ENCODE measurements at places on chromosomes 11 and 22.

GRCh38 chr11:95228081-95228749 is 2.8 kb downstream of the SESN3 start:
- no peak for DNase-seq

- no peak for DNase-seq
Measured at GRCh38 chr11:64120951-64121569, 44.9 kb downstream of the MACROD1 start.

DNA sequence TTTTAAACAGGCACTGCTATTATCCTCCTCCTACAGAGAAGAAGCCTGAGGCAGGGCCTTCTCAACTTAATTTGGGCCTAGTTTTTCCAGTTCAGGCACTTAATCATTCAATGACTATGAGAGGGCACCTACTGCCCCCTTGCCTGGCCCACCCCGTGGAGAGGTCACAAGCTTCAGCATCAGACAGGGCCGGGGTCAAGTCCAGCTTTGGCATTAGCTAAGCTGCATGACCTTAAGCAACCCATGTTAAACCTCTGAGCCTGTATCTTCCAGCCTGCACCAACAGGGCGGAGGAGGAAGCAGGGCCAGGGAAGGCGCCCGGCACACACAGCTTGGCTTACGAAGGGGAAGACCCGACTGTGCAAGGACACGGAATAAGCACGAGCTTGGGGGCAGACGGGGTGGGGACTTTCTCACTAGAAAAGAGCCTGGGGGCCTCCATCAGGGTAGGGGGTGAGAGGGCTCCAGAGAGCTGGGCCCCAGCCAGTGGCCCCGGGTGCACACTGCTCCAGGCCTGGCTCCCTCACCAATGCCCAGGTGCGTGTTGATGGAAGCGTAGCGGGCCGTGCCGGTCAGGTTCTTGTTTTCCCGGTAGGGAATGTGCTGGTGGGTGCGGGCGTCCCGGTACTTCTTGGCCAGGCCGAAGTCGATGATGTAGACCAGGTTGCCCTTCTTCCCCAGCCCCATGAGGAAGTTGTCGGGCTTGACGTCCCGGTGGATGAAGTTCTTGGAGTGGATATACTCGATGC is 16.9 kb downstream of the CSNK1E start:
- DNase-seq: no peak

DNA sequence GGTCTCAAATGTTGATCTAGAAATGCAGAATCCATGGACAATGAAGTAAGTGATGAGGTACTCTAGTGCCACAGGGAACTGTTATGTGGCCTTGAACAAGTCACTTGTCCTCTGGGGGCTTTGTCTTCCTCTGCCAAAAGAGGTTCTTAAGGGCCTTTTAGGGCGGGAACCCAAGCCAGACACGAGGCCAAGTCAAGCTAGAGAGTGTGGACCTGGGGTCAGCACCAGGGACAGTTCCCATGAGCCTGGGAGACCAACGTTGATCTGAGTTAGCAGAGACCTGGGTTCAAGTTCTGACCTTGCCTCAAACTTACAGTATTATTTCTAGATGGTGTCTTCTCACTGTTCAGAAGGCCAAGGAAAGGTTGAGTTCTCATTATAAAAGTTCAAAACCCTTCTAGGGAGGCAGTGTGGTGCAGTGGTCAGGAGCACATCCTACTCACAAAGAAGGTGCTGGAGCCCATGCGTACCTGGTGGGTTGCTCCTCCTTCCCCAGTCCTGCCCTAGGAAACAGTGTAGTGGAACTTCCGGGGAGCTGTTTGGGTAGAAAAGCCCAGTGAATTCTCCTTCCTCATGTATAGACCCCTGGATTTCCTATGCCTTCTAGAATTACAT is 121.5 kb downstream of the CHST1 start:
- DNase-seq: no peak

GRCh38 chr11:128823753-128824152 is 43.3 kb downstream of the KCNJ1 start:
- DNase-seq: no peak
